Left ventricle myocardium superior (tissue), 1 donor: ENCODE measurements at places on chromosomes 16 and 17. TPM values are rescaled to one million over a fixed set of nuclear protein-coding genes. Genes with fewer than 3 reads are reported as not detected.

GRCh38 chr17:63954402-63955063 lies 18.2 kb downstream of the SCN4A start:
- no peak for DNase-seq

DNA sequence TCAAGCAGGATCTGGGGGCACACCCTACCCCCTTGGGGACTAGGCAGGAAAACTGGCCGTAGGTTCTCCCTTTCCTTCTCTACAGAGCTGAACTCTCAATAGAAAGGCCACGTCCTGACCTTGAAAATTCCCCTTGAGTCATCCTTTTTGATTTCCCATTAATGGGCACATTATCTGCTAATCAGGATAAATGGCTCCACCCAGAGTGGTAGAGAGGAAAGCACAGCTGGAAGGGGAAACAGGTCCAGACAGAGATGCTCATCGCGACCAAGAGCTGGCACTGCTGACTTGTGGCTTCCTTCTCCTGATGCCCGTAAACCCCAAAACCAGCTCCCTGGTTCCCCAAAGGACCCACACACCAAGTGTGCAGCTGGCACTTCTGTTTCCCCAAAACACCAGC lies 206.5 kb upstream of the CDH5 start:
- DNase-seq, result no peak

ACE gene
- 5.6 TPM for total RNA-seq

DNA sequence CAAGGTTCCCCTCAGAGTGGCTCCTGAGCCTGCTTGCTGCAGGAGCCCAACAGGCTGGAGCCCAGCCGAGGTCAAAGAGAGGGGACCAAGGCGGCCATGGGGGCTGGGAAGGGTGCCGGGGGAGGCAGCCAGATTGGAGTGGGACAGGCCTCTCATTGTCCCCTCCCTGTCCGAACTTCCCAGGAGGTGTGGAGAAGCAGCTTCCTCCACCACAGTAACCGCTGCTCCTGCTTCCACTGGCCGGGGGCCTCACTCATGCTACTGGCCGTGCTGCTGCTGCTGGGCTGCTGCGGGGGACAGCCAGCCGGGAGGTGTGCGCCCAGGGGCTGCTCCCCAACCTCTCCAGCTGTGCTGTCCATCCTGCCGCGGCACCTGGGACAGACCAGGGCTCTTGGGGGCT lies 29.3 kb downstream of the TMEM94 start:
- peak; percentile 35 for DNase-seq

KRT33A gene
- total RNA-seq, result not detected

DNA sequence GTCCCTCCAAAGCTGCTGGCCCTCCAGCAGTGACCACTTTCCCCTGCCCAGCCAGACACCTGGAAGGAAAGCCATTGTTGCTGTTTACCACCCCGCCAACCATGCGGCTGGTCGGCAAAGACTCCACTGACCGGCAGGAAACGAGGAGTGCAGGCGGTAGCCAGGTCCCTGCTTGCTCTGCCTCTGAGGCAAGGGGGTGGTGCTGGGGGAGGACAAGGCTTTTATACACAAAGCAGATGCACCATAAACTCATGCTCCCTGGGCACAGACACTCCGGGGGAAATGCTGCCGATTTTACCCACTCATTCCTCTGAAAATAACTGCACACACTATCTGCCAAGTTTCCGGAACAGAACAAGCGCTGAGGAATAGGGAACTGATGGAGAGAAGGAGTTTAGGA lies 62.8 kb upstream of the GRIN2A start:
- no peak for DNase-seq

- no peak for DNase-seq
These were observed 50.8 kb downstream of the PHKB start for GRCh38 chr16:47511882-47512281.

COX10 gene
- 50.6 TPM for total RNA-seq

- no peak for DNase-seq
These were observed 193.6 kb downstream of the PARN start for GRCh38 chr16:14436401-14436955.

MYADML2 gene
- total RNA-seq, result 4.0 TPM

GRCh38 chr17:82242977-82243647 lies 14.3 kb downstream of the SLC16A3 start:
- peak; percentile 89 for DNase-seq

- DNase-seq, result no peak
These were observed 29.6 kb downstream of the NTN1 start for GRCh38 chr17:9050801-9051401.

TAOK2 gene
- 34.9 TPM for total RNA-seq

- no peak for DNase-seq
These were observed 394.8 kb downstream of the KCNJ2 start for GRCh38 chr17:70564006-70564620.

- DNase-seq, result no peak
These were observed 296.5 kb upstream of the MAF start for GRCh38 chr16:79897104-79897452.

- no peak for DNase-seq
These were observed 328.8 kb downstream of the CPPED1 start for GRCh38 chr16:12474806-12475410.

DNA sequence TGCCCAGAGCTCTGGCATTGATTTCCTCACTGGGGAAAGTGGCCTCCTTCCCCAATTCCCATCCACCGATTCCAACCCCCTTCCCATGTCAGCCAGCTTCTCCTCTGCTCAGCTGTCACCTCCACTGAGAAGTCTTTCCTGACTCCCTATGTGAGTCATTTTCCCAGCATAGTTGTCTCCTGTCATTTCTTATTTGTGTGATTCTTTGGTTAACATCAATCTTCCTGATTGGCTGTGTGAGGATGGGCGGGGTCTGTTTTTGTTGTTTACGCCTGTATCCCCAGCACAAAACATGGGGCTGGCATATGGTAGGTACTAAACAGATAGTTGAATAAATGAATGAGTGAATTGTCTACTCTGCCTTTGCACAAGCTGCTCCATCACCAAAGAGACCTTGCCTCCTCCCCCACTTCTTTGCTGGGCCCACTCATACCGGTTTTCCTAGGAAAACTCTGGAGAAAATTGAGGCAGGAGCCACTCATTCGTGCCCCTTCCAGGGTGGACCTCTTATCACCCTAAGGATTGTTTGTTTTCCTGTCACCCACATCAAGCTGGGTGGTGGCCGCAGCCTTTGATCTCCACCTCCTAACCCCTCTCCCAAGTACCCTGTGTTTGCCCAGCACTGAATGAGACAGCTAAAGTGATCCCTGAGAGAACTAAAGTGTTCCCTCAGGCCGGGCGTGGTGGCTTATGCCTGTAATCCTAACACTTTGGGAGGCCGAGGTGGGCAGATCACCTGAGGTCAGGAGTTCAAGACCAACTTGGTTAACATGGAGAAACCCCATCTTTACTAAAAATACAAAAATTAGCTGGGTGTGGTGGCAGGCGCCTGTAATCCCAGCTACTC lies 1.2 kb upstream of the GRB7 start:
- DNase-seq, result no peak

- DNase-seq, result no peak
These were observed 5.3 kb downstream of the UNC119 start for GRCh38 chr17:28547096-28547622.

DNA sequence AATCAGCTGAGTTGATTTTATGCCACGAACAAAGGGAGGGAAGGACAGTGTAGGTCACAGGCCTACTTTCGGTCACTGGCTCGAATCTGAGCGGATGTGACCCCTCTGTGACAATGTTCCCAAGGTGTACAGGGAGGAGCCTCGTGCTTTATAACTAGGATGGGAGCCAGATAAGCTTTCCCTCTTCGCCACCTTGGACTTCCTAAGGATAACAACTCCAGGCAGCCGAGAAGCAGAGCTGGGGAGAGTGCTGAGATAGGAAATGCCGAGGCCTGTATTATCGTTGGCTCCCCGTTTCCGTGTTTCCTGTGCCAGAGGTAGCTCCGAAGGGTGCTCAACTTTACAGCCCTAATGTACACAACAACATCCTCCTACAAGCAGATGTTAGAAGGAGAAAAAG lies 217.8 kb upstream of the IRX3 start:
- no peak for DNase-seq

KRT26 gene
- not detected for total RNA-seq

SNX20 gene
- total RNA-seq, result 0.72 TPM

- no peak for DNase-seq
These were observed 349.7 kb upstream of the CCL2 start for GRCh38 chr17:33905338-33905800.

- DNase-seq, result no peak
These were observed 7.7 kb downstream of the ST6GALNAC1 start for GRCh38 chr17:76635659-76636360.

DNA sequence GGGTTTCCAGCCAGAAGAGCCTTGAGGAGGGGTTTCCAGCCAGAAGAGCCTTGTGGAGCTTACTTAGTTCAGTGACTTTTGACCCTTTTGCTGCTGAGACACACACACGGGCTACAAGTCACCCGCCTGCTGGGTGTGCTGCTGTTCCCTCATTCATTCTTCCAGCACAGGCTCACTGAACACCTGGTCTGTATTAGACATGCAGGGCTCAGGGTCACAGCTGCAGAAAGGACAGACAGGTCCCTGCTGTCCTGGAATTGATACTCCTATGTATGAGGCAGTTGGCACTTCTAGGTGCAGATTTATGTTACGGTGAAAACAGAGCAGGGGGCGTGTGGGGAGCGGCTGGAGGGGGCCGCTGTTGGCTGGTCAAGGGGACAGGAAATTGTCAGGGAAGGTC lies 6.8 kb downstream of the CACNG4 start:
- no peak for DNase-seq

GRCh38 chr16:4266372-4266771 lies 6.5 kb downstream of the TFAP4 start:
- DNase-seq, result no peak

DNA sequence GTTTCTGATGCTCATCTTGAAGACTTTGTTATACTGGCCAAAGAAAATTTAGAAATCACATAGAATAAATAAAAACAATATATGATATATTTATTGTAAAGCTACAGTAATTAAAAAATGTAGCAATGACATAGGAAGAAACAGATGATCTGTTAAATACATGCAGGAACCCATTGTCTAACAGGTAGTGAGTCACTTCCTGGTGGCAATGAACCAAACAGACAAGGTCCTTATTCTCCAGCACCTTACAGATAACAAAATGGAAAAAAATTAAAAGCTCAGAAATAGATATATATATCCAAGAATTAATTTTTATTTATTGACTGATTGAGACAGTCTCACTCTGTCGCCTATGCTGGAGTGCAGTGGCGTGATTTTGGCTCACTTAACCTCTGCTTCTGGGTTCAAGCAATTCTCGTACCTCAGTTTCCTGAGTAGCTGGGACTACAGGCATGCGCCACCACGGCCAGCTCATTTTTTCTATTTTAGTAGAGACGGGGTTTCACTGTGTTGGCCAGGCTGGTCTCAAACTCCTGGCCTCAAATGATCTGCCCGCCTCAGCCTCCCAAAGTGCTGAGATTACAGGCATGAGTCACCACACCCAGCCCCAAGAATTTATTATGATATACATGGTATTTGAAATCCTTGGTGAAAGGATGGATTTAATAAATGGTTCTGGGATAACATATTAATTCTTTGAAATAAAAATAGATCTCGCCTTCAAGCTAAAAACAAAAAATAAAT lies 7.5 kb downstream of the NETO2 start:
- DNase-seq, result no peak

- no peak for DNase-seq
These were observed 43.7 kb downstream of the TNRC6C start for GRCh38 chr17:78002166-78002565.

ZNF768 gene
- 75.4 TPM for total RNA-seq

TMEM98 gene
- 10.7 TPM for total RNA-seq

CD300LB gene
- 0.25 TPM for total RNA-seq

- peak; percentile 55 for DNase-seq
These were observed 33.7 kb downstream of the DDX19A start for GRCh38 chr16:70380248-70380918.

TBC1D3 gene
- not detected for total RNA-seq

DNA sequence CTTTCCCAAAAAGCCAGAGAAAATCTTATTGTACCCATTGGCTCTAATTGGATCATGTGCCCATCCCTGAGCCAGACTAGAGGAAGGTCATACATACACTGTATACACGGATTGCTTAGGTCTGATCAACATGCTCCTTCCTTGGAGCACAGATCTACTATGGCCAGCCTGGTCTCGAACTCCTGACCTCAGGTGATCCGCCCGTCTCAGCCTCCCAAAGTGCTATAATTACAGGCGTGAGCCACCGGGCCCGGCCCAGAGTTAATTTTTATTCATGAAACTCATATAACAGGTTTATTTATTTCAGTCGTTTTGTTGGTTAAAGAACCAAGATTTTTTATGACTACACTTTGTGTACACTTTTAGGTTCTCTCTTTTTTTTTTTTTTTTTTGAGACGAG lies 1.2 kb upstream of the TAOK1 start:
- no peak for DNase-seq

- DNase-seq, result no peak
These were observed 1339.3 kb upstream of the GOT2 start for GRCh38 chr16:60073376-60073775.

TRPV3 gene
- 1.3 TPM for total RNA-seq

DNA sequence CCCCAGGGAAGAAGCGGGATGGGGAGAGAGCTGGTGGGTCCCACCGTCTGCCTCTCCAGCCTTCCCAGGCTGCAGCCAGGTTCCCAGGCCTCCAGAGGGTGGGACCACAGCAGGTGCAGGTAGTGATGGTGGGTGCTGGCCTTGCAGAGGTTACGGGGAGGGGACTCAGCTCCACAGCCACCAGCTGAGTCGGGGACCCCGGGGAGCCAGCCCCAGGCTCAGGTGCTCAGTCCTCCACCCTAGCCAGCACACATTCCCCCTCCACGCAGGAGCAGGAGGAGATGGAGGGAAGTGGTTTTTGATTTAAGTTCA lies 5.0 kb downstream of the TP53I13 start:
- peak; percentile 34 for DNase-seq
